Thyroid gland (tissue), 4 donors: ENCODE measurements at places on chromosomes 7 and 10. TPM values are rescaled to one million over a fixed set of nuclear protein-coding genes. Genes with fewer than 3 reads are reported as not detected.

Gene FFAR4
- 0.40 TPM for total RNA-seq

Gene FAM131B
- 0.11 TPM for total RNA-seq

Gene ZNF248
- total RNA-seq: 28.5 TPM

Gene SRI
- 72.3 TPM for total RNA-seq

Gene AKR1C4
- not detected for total RNA-seq

Gene SP8
- not detected for total RNA-seq
